ENCODE measurements at places on chromosomes 12 and 14. TPM values are rescaled to one million over a fixed set of nuclear protein-coding genes. Genes with fewer than 3 reads are reported as not detected.

The C14orf132 gene
- 3.9 TPM for polyA plus RNA-seq

The BHLHE41 gene
- not detected for polyA plus RNA-seq

GRCh38 chr12:80400571-80400991, 43.5 kb upstream of the PTPRQ start:
- no peak for DNase-seq

GRCh38 chr14:96711559-96712267, 85.5 kb upstream of the VRK1 start:
- no peak for DNase-seq

DNA sequence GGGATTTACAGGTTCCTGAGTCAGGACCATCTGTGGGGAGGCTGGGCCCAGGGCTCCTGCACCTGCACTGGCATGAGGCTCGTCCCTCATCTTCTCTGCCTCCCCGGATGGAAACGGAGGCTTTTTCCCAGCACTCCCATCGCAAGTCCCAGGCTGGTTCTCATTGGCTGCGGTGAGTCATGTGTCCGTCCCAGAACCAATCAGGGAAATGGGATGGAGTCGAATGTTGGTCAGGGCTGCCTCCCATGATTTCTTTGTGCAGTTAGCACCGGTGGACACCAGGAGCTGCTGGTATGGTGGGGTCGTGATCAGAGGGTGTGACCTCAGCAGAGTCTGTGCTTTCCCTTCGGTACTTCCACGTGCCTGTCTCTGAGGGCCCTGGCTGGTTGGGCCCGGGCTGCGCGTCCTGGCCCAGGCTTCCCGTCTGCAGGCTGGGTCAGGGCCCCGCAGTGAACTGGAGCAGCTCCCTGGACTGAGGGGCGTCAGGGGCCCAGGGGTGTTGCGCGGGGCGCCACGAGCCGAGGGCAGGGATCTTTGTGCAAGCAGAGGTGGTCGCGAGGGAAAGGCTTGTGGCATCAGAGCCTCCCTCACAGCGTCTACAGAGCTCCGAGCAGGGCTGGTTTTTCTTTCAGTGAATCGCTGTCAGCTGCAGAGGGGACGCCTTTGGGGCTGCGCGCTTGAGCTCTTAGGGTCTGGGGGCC, 168.1 kb downstream of the ADGRD1 start:
- DNase-seq = no peak

DNA sequence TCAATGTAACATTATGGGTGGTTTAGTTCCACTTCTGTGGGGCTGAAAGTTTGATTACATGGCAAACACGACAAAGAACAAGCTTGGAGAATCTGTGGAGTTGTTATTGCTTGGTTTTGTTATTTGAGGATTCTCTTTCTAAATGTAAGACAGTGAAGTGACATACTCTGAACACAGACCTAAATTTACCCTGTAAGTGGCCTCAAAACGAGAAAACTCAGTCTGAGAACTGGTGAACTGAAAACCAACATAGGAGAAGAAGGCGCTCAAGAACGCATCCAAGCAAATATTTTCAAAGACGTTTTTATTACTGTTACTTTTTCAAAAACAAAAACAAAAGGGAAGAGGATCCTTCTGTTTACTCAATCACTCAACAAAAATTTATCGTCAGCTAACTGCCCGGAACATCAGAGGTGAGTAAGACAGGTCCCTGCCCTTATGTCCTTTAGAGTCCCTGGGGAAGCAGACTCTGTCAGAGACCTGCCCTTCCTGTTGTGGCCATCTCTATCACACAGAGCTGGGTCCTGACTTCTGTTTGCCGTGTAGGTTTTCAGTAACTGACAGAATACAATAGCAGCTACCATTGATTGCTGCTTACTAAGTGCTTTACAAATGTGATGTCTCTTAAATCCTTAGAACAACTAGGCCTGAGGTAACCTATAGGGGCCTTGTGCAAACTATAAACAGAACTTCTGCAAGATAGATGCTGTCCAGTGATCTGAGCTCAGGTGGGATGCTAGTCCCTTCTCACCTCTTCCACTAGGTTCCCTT, 79.3 kb upstream of the C12orf71 start:
- no peak for DNase-seq

The GOLT1B gene
- polyA plus RNA-seq = 20.8 TPM

- DNase-seq = no peak
These were observed 56.5 kb upstream of the GZMB start for GRCh38 chr14:24690492-24690891.

- DNase-seq = no peak
These were observed 8.5 kb downstream of the KRT76 start for GRCh38 chr12:52768479-52769200.

GRCh38 chr12:118358612-118359540, 13.8 kb downstream of the TAOK3 start:
- no peak for DNase-seq

DNA sequence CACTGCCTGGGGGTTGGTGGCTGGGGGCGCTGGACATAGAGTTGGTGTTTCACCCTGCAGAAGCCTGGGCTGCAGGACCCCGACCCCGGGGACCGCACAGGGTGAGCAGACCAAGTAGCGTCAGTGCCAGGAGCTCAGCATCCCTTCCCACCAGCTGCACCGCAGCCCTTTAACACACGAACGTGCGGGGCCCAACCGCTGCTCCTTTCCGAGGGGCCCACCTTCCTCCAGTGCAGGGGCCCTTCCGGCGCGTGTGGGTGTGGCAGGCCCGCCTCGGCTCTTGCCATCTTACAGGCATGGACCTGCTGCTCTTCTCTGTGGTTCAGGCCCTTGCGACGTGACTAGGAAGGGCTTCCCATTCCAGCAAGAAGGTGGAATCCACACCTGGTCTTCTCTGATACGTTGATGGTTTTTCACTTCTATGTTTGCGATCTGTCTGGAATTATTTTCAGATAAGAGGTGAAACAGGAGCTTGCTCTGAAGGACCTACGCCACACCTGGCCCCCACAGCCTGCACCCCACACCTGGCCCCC, 47.8 kb downstream of the LRCOL1 start:
- no peak for DNase-seq

- no peak for DNase-seq
These were observed 5.0 kb downstream of the CCND2 start for GRCh38 chr12:4278329-4279197.

Data from naive thymus-derived CD4-positive, alpha-beta T cell (primary cell).